ENCODE measurements at places on chromosomes 13 and 19.

GRCh38 chr19:7670150-7670783, 1.4 kb downstream of the RETN start:
- no peak for DNase-seq

DNA sequence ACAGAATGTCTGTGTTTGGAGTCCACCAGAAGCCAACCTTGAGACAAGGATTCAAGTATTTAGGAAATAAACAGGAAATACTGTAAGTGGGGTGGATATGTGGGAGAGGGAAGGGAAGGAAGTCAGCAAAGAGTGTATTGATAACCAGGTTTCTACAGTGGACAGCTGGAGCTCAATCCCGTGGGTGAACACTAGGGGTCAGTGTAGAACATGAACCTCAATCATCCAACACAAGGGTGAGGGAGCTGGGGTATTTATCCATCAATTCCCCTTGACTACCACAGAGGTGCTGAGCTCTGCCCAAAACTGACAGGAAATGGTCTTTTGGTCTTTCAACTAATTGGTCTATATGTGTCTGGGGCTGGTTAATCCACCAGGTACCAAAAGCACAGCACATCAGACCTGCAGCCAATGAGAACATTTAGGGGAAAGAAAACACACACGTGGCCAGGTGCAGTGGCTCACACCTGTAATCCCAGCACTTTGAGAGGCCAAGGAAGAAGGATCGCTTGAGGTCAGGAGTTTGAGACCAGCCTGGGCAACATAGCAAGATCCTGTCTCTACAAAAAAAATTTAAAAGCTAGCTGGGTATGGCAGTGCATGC, 5.6 kb upstream of the SYDE1 start:
- no peak for DNase-seq

GRCh38 chr13:67259208-67259607, 29.1 kb upstream of the PCDH9 start:
- no peak for DNase-seq

- no peak for DNase-seq
These were observed 13.0 kb downstream of the CCNA1 start for GRCh38 chr13:36445278-36445677.

DNA sequence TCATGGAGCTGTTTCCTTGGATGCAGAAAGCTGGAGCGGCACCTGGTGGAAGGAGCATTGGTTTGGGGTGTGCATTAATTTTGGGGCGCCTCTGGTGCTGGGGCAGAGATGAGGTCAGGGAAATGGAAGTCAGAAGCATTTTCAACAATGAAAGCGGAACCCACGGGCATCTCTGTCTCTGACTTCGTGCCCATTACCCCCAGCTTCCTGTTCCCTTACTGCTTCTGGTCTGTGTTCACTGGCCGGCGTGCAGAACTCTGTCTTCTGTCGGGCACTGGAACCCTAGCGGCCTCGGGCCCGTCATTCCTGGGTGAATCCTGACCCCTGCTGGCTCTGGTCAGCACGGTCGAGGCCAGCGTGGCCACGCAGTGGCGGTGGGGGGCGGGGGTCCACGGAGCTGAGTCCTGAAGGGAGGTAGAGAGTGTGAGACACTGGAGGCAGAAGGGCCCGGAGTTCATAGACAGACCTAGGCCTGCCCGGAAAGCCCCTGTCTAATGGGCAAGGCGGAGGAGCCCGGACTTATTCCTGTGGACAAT, 7.9 kb upstream of the LINGO3 start:
- peak; percentile 51 for DNase-seq

- DNase-seq: no peak
These were observed 1891.6 kb upstream of the PCDH20 start for GRCh38 chr13:63307228-63307627.

GRCh38 chr19:18719541-18719940, 36.1 kb downstream of the CRTC1 start:
- no peak for DNase-seq

DNA sequence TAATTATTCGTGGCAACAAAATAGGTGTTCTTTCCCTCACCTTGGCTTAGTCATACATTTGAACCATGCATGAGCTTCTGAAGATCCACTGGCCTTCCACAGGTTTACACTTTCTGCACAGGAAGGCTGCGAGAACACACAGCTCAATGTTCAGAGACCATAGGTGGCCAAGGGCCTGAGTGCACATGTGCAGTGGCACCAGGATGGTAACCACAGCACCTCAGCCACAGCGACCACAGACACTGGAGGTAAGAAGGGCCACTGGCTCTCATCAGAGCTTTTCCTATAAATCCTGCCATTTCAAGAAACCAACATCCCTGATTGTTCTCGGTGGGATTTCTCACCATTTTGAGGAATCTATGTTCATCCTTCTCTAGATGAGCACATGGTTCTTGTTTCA, 1.6 kb downstream of the DCLK1 start:
- no peak for DNase-seq

- DNase-seq: no peak
These were observed 252.1 kb downstream of the DCT start for GRCh38 chr13:94227255-94227879.

DNA sequence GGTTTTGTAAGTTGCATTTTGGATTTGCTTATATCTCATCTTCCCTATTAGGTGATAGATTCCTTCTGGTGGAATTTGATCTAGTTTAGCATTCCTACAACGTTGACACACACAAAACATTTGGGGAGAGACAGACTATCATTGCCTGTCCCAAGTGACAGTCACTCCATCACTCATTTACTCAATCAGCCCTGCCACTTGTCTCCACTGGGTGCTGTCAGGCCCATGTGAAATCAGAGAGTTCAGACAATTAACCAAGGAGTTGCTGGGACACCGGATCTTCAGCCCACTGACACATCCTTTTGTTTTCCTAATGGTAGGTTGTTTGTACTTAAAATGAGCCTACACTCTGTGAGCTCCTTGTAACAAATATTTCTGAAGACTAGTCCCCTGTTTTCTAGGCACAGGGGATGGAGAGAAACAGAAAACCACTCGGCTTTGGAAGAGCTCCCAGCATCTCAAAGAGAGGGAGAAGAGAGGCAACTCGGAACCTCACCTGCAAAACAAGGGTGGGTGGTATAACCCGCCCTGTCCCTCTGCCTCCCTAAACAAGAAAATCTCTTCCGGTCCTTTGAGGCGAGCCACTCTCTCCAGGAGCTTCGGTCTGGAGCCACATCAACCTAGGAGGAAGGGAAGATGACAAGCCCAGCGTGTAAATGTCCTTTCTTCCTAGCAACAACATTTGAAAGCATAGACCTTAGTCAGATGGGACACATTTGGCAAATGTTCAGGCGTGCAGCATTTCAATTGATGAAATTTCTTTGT, 440.9 kb upstream of the KLF12 start:
- no peak for DNase-seq

GRCh38 chr13:39322836-39323585, 280.0 kb downstream of the LHFPL6 start:
- DNase-seq: no peak

DNA sequence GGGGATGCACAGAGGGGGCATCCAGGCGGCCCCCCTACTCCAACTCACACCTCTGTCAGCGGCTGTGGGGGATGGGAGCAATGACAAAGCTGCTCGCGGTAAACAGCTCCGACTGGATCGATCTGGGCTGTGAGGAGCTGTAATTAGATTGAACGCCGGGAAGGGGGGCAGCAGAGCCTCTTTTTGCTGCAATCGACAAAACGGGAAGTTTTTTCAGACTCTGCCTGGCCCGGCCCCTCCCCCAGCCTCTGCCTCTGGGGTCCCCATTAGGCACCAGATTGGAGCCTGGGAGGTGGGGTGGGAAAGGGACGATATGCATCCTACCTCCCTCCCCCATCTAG, 16.3 kb downstream of the ONECUT3 start:
- DNase-seq: no peak

DNA sequence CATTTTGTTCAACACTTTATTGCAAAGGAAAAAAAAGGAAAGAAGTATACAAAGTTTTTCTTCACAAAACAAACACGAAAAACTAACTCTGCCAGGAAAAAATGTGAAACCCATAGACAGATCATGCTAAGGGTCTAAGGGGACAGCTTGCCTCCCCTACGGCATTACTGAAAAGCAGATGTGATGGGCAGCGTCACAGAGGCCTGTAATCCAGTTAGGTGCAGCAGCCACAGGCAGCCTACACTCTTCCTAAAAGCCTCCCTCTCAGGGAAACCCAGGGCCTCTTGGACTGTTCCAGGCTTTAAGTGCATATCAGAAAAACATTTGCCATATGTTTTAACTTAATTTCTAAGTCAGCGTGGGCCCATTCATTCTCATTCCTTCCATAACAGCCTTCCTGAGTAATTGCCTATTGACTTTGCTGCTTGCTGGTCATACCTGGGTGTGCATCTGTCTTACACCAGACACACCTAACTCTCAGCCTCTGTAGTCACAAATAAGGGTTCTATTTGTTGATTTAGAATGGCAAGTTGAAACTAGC, 135.7 kb upstream of the SERP2 start:
- no peak for DNase-seq

GRCh38 chr19:3115916-3116602, 19.8 kb upstream of the GNA15 start:
- no peak for DNase-seq

GRCh38 chr19:32702010-32702409, 10.4 kb downstream of the NUDT19 start:
- no peak for DNase-seq

GRCh38 chr13:41812851-41813250, 148.1 kb downstream of the VWA8 start:
- no peak for DNase-seq

DNA sequence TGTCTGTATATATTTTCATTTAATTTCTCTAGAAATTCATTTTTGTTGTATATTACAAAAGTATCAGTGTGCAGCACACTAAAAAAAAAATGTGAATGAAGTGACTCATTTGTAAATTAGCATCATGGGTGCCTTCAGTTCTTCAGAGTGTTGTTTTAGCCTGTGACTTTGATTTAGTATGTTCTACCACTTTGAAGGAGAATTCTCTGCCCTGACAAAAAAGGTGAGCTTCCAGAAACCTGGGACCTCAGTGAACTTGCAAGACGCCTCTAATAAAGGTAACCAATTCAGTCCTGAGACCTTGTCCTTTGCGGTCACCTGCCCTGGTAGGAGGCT, 2.4 kb downstream of the METTL21C start:
- no peak for DNase-seq

DNA sequence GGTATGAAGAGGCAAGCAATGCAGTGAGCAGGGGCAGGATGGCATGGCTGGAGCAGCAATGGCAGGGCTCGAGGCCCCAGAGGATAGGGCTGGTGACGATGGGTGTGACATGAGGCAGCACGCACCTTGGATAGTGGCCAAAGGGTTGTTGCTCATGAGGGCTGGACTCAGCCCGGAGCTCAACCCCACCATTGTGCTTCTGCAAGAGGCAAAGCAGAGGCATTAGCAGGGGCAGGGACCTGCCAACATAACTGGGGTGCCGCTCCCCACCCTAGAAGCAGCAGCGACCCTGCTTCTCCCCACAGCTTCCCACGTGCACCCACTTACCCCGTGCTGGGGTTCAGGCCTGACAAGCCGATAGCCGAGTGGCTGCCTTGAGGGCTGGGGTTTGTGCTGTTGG, 15.8 kb downstream of the ZNF574 start:
- no peak for DNase-seq

DNA sequence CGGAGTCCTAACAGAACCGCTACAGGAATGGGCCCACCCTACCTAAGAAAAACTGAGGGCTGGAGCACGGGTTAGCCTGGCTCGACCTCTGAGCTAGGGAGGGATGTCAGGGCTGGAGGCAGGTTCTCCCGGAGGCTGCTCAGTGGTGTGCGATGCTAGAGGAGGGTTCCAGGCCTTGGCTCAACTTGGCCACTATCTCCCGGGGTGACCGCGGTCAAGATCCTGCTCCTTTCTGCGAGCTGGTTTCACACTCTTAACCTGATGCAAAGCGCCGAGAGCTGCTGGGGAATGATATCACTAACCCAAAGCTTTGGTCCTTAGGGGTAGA, 301 bp downstream of the POP4 start:
- no peak for DNase-seq

GRCh38 chr13:20109037-20109436, 51.8 kb downstream of the GJA3 start:
- DNase-seq: no peak

GRCh38 chr19:1755467-1756171, 2.3 kb downstream of the ONECUT3 start:
- DNase-seq: no peak

GRCh38 chr19:743168-743687, 7.7 kb upstream of the MISP start:
- no peak for DNase-seq

DNA sequence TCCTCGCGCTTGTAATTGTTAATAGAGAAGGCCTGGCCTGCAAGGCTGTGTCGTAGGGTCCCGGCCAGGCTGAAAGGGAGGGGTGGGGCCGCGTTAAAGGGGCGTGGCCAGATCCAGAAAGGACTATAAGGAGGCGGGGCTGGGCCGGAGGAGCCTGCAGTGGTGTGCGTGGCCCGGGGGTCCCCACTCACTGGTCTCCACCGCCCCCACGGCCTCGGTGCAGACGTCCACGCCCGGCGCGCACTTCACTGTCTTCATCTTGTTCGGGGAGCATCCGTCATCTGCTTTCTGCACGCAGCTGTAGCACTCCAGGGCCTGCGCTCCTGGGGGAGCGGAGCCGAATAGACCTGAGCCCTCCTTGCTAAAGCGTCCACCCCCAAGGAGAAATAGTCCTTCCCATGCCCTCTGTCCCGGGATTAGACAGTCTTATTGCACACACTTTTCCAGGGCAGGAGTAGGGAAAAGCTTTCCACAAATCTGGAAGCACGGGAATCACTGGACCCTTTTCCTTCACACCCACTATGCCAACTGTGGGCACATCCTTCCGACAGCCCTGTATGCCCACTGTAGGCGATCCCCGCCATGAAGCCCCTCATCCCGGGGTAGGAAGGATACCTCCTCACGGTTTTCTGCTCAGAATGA, 1.2 kb downstream of the LYPD3 start:
- no peak for DNase-seq

DNA sequence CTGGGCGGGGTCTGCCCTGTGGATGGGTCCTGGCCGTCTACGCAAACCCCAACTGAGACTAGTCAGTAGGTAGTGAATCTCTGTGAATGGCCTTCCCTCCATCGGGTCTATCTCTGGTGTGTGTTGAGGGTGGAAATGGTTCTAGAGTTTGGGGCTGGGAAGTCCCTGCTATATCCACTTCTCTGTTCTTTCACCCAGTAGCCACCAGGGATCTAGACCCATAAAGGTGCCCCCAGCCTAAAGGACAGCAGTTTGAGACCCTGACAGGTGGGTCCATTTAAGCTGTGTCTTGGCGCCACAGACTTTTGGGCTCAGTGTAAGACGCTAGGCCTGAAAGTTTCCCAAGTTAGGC, 57.7 kb downstream of the ZNF568 start:
- peak; percentile 4 for DNase-seq

- DNase-seq: no peak
These were observed 7.8 kb upstream of the SIGLECL1 start for GRCh38 chr19:51242881-51243630.
